ENCODE measurements at places on chromosomes 3 and 15. TPM values are rescaled to one million over a fixed set of nuclear protein-coding genes. Genes with fewer than 3 reads are reported as not detected.

DNA sequence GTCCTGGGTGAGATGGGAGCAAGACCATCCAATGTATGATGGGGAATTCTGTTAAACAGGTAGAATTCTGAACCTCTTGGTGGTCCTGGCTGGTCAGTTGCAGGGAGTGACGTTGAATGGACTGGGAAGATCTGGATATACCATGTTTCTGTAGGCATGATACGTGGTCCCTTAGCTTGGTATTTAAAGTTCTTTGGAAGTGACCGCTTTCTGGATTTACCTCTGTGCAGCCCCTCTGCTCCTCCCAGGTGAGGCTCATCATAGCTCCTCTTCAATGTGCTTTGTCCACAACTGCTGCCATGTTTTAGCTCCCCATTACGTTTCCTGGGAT, 37.2 kb downstream of the SMAD3 start:
- no peaks in the 10 kb centered on the region for H3K36me3 ChIP-seq
- DNase-seq: no peak
- H3K27me3 ChIP-seq: peaks cover 3% of the 10 kb centered on the region
- H3K27ac ChIP-seq: no peak overlapping the region

GRCh38 chr15:36356978-36357601, 222.3 kb upstream of the CDIN1 start:
- no peak for DNase-seq
- H3K36me3 ChIP-seq: no peaks in the 10 kb centered on the region
- no peaks in the 10 kb centered on the region for H3K4me1 ChIP-seq
- H3K27ac ChIP-seq: no peak overlapping the region
- H3K27me3 ChIP-seq: no peaks in the 10 kb centered on the region
- H3K4me3 ChIP-seq: no peak overlapping the region

GRCh38 chr3:27714692-27715453, 7.2 kb downstream of the EOMES start:
- no peaks in the 10 kb centered on the region for H3K4me1 ChIP-seq
- no peak for DNase-seq
- no peak overlapping the region for H3K27ac ChIP-seq
- H3K36me3 ChIP-seq: no peaks in the 10 kb centered on the region

GRCh38 chr3:104578558-104578957, 788.2 kb upstream of the ALCAM start:
- H3K36me3 ChIP-seq: no peaks in the 10 kb centered on the region
- no peaks in the 10 kb centered on the region for H3K27me3 ChIP-seq
- no peak overlapping the region for H3K27ac ChIP-seq
- no peak for DNase-seq
- no peak overlapping the region for H3K4me3 ChIP-seq

DNA sequence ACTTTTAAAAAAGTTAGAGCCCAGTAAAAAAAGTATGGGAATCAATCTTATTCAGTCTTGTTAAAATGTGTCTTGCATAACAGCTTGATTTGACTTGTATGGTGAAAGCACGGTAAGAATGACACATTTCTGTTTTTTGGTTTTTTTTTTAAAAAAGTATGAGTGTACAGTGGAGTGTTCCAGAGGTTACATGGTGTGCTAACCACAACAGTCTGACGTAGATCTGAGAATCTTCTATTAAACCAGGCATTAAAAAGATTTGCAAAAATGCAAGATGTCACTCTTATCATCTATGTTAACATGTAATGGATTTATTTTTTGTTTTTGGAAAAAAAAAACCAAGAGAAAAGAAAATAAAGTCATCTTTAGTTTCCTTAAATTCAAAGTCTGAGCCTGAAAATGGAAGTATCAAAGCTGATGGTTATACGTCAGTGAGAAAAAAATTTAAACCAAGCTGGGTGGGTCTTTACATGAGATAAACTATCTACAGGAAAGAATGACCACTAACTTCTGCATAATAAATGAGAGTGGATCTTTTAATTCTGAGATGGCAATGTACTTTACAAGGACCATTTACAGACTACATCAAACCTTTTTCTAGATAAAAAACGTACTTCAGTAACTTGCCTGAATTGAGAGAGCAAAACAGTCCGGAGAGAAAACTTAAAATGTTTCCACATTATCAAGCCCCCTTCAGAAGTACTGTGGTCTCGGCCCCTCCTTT, 1.6 kb downstream of the GABPB1 start:
- H3K27me3 ChIP-seq: no peaks in the 10 kb centered on the region
- peak overlapping the region; percentile 98 for H3K27ac ChIP-seq
- peak; percentile 40 for DNase-seq
- H3K4me1 ChIP-seq: peaks cover 24% of the 10 kb centered on the region

DNA sequence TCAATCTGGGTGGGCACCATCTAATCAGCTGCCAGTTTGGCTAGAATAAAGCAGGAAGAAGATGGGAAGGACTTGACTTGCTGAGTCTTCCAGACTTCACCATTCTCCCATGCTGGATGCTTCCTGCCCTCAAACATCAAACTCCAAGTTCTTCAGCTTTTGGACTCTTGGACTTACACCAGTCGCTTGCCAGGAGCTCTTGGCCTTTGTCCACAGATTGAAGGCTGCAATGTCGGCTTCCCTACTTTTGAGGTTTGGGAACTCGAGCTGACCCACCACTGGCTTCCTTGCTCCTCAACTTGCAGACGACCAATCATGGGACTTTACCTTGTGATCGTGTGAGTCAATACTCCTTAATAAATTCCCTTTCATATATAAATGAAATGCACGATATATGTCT, 8.6 kb upstream of the LIPC start:
- no peaks in the 10 kb centered on the region for H3K27me3 ChIP-seq
- H3K27ac ChIP-seq: no peak overlapping the region
- H3K36me3 ChIP-seq: peaks cover 3% of the 10 kb centered on the region
- no peaks in the 10 kb centered on the region for H3K4me1 ChIP-seq
- H3K4me3 ChIP-seq: no peak overlapping the region
- DNase-seq: no peak

GRCh38 chr3:196012941-196013476, 68.9 kb downstream of the TFRC start:
- H3K36me3 ChIP-seq: no peaks in the 10 kb centered on the region
- H3K27ac ChIP-seq: no peak overlapping the region
- H3K27me3 ChIP-seq: no peaks in the 10 kb centered on the region
- peak; percentile 8 for DNase-seq

SKOR1 gene
- 0.46 TPM for polyA plus RNA-seq

GRCh38 chr15:89058876-89059405, 29.3 kb upstream of the ABHD2 start:
- H3K4me1 ChIP-seq: no peaks in the 10 kb centered on the region
- no peak overlapping the region for H3K4me3 ChIP-seq
- H3K27me3 ChIP-seq: peaks cover 3% of the 10 kb centered on the region
- no peaks in the 10 kb centered on the region for H3K36me3 ChIP-seq

DNA sequence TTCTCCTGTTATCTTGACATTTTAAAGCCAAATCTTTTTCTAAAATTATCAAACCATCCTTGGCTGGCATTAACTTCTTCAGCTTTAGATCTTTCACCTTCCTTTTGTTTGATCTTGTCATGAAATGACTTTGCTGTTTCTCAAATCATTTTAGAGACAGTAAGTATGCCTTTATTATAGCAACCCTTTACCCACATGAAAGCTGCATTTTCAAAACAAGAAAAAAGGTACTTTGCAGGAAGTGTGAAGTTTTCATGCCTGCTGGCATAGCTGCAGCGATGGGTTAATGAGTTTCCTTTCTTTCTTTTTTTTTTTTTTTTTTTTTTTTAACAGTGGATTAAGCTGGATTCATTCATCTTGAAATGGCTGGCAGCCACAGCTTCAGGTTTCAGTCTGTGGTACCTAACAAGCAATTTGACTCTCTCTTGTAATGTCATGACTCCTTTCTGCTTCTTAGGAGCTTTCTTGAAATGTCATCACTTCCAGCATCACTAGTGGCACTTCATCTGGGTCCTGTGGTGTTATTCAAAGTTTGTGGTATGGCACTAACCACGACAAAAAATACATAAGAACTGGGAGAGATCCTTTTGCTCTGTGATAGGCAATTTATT, 18.8 kb downstream of the SLC25A26 start:
- no peak overlapping the region for H3K4me3 ChIP-seq
- no peaks in the 10 kb centered on the region for H3K27me3 ChIP-seq
- H3K36me3 ChIP-seq: peaks cover 3% of the 10 kb centered on the region
- H3K27ac ChIP-seq: no peak overlapping the region
- H3K4me1 ChIP-seq: no peaks in the 10 kb centered on the region

DNA sequence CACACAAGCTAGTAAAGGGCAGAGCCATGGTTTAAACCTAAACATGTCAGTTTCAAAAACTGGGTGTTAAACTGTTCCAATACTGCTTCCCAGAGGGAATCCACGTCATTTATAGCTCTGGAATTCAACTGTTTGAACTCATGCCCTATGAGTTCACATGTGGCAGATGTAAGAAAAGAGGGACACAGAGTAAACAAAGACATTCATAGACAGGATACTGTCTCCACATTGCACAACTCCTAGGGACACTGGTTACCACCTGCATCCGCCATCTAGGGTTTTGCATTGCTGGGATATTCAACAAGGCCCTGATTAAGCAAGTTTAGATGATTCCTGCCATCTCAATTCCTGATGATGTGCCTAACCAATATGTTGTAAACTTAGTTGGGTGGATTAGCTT, 134.1 kb upstream of the COL8A1 start:
- no peaks in the 10 kb centered on the region for H3K4me1 ChIP-seq
- no peak for DNase-seq
- H3K4me3 ChIP-seq: no peak overlapping the region
- H3K27me3 ChIP-seq: no peaks in the 10 kb centered on the region

TRH gene
- polyA plus RNA-seq: 2.9 TPM

- no peak overlapping the region for H3K27ac ChIP-seq
- H3K4me1 ChIP-seq: no peaks in the 10 kb centered on the region
- DNase-seq: no peak
- H3K27me3 ChIP-seq: peaks cover 9% of the 10 kb centered on the region
- H3K4me3 ChIP-seq: no peak overlapping the region
- no peaks in the 10 kb centered on the region for H3K36me3 ChIP-seq
These were observed 8.5 kb downstream of the MRAS start for GRCh38 chr3:138356730-138357405.

DNA sequence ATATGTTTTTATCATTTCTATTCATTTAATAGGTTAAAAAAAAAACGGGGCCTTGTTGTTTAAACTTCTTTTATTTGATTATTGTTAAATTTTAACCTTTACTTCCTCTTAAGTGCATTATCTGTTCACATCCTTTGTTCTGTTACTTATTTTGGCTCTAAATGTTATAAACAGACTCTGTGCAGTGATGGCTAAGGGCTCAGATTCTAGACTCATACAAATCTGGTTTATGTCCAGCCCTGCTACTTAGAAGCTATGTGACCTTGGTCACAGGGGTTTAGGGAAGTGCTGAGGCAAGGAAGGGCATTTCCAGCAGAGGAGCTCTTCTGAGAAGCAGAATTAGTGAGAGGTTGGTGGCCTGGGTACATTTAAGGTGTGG, 55.3 kb upstream of the VILL start:
- no peak for DNase-seq
- no peaks in the 10 kb centered on the region for H3K4me1 ChIP-seq
- H3K27ac ChIP-seq: no peak overlapping the region
- H3K4me3 ChIP-seq: no peak overlapping the region
- no peaks in the 10 kb centered on the region for H3K27me3 ChIP-seq

KY gene
- polyA plus RNA-seq: 0.14 TPM

TMC3 gene
- polyA plus RNA-seq: 0.07 TPM

DNA sequence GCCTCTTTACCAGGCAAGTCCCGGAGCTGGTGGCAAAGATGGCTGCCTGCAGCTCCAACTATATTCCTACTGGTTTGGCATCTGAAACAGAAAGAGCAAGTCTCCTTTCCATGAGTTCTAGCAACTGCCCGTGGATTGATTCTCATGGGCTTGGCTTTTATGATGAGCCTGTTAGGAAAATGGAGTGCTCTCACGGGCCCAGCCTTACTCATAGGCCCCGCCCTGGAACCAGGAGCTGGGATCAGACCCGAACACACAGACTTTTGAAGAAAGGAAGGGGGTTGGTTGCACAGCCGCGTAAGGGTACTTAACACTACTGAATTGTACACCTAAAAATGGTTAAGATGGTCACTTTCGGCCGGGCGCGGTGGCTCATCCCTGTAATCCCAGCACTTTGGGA, 2.9 kb downstream of the NRROS start:
- DNase-seq: peak; percentile 43
- H3K27ac ChIP-seq: peak overlapping the region; percentile 25
- peak overlapping the region; percentile 67 for H3K4me3 ChIP-seq
- H3K27me3 ChIP-seq: no peaks in the 10 kb centered on the region

DNA sequence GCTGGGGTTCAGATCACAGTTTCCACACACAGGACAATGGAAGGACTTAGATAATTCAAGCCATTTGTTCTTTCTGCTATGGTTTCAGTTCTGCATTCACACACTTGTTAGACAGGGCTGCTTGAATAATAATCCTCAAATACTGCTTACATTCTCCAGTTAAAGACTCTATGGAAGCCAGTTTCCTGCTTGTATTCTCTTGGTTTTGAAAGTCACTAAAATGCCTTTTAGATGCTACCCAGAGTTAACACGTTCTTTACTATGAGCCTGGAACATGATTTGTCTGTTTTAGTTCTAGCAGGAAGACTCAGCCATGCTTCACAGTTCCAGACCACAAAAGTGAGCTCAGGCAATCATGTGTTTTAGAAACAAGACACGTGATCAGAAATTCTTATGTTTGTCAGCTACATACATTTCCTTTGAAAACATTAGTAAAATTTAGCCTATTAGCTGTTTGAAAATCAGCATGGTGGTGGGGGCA, 152.4 kb downstream of the LEKR1 start:
- no peak overlapping the region for H3K4me3 ChIP-seq
- DNase-seq: peak; percentile 17
- peak overlapping the region; percentile 36 for H3K27ac ChIP-seq

DNA sequence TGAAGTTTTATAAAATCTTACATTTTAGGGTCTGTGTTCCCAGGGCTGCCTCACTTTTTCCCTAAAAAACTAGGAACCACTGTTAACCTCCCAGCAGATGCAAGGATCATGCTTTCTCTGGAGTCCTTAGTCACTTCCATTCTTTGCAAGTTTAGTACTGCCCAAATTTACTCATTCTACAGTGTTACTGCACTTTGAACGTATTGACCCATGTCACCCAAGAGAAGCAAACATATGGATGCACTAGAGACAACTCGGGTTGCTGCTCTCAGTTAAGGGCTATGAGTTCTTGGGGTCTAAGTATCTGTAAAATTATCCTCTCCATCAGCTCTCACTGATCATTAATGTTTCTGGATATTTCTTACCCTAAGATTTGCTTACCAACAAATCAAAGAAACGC, 59.0 kb downstream of the LEO1 start:
- peaks cover 21% of the 10 kb centered on the region for H3K36me3 ChIP-seq
- no peak overlapping the region for H3K27ac ChIP-seq
- H3K27me3 ChIP-seq: no peaks in the 10 kb centered on the region
- no peak overlapping the region for H3K4me3 ChIP-seq

CCDC39 gene
- 0.02 TPM for polyA plus RNA-seq

- no peak for DNase-seq
- H3K36me3 ChIP-seq: no peaks in the 10 kb centered on the region
- no peaks in the 10 kb centered on the region for H3K4me1 ChIP-seq
- H3K27me3 ChIP-seq: peaks cover 11% of the 10 kb centered on the region
These were observed 15.8 kb upstream of the NSMCE3 start for GRCh38 chr15:29285386-29285785.

GRCh38 chr15:59862191-59863155, 141.6 kb upstream of the FOXB1 start:
- no peaks in the 10 kb centered on the region for H3K4me1 ChIP-seq
- H3K36me3 ChIP-seq: no peaks in the 10 kb centered on the region
- DNase-seq: no peak
- H3K27me3 ChIP-seq: no peaks in the 10 kb centered on the region
- no peak overlapping the region for H3K27ac ChIP-seq

GALK2 gene
- 13.9 TPM for polyA plus RNA-seq

- H3K27ac ChIP-seq: no peak overlapping the region
- H3K4me3 ChIP-seq: no peak overlapping the region
- no peaks in the 10 kb centered on the region for H3K27me3 ChIP-seq
- no peaks in the 10 kb centered on the region for H3K4me1 ChIP-seq
- no peaks in the 10 kb centered on the region for H3K36me3 ChIP-seq
These were observed 544.9 kb downstream of the NAALADL2 start for GRCh38 chr3:175404027-175404426.

Measured in thymus (tissue), 14 donors.